ENCODE measurements at places on chromosomes 5 and 9.

DNA sequence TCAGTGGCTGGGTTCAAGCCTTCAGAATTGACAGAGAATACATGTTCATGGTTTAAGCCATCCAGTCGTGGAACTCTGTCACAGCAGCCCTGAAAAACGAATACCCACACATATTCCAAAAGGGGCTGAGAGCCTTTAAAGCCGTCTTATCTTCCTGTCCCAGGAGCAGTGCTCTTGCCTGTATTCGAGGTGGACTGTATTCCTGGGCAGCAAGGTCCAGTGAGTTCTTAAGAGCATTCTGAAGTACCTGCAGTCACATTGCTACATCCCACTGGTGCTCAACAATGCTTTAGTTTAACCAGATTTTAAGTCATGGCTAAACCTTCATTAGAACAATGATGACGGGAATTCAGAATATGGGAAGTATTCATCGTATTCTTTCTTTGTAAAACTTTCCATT lies 380.7 kb upstream of the KLF4 start:
- no peak for DNase-seq

- DNase-seq, result peak; percentile 24
Observed at GRCh38 chr9:87787735-87788134, 61.8 kb downstream of the CTSL start.

DNA sequence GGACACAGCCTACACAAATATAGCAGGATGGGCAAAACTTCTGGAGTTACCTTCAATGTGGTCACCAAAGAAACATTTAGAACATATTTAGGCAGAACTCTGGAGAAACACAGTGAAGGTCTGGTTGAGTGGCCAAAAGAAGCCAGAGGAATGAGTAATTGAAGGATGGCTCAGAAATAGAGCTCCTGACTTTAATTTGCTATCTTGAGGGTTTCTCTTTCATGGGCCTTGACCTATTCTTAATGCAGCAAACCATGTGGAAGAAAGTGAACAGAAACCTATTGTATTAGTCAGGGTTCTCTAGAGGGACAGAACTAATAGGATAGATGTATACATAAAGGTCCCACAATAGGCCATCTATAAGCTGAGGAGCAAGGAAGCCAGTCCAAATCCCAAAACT lies 650.5 kb downstream of the ACTL7B start:
- DNase-seq, result no peak

DNA sequence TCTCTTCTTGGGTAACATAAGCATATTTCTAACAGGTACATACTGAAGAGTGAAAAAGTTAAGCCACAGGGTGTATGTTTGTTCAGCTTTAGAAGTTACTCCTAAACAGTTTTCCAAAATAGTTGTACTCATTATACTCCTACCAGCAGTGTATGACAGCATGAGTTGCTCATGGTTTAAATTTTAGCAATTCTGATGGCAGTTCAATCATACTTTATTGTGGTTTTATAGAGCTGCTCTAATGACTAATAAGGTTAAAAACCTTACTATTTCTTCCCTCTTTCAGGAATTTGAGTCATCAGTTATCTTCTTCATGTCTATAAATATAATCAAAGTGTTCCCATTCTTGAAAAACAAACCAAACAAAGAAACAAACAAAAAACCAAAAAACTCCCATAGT lies 81.5 kb downstream of the CAAP1 start:
- no peak for DNase-seq

GRCh38 chr5:123708074-123708806 lies 196.3 kb downstream of the CSNK1G3 start:
- DNase-seq, result peak; percentile 39

All from epithelial cell of esophagus (primary cell).